Activated naive CD8-positive, alpha-beta T cell treated with anti-CD3 and anti-CD28 coated beads, Interleukin-2, amount 50 U/mL, for 16 hours (primary cell): ENCODE measurements at places on chromosomes 5 and 9.

DNA sequence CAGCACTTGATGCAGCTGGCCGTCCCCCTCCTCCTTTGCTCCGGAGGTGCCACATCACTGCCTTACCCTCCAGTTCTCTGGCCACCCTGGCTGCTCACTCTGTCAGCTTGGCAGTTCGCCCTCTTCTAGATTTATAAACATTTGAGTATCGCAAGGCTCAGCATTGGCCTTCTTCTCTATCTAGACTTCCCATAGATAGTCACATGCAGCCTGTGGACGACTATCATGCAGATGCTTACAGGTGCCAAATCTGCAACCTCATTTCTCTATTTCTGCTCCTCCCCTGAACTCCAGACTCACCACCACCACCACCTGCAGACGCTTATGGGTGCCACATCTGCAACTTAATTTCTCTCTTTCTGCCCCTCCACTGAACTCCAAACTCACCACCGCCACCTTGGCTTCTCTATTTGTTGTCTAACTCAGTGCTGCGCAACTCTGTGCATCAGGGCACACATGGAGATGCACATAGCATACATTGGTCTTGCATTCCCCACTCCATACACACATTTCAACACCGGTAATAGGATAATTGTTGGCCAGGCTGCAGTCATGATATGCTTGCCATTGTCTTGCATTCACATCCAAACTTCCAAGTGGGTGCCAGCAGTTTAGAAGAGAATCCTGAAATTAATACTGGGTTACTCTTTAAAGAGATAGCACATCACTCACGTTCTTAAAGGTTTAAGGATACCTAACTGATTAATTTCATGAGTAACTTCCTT is 1.9 kb upstream of the DAP start:
- DNase-seq = no peak

GRCh38 chr5:115487756-115488155 is 56.8 kb downstream of the FEM1C start:
- DNase-seq = no peak

DNA sequence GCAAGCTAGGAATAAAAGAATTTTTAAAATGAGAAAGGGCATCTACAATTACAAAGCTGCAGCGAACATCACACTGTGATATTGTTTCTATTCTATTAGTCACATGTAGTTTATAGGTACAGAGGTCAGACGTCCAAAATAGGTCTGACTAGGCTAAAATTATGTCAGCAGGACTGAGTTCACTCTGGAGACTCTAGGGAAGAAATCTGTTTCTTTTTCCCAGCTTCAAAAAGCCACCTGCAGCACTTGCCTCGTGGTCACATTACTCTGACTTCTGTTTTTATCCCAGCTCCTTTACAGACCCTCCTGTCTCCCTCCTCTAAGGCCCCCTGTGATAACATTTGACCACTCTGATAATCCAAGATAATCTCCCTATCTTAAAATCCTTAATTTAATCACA is 5.1 kb upstream of the CKS2 start:
- DNase-seq = no peak

GRCh38 chr5:99331061-99331460 is 402.3 kb upstream of the CHD1 start:
- no peak for DNase-seq
